ENCODE measurements at places on chromosomes 5 and 9. TPM values are rescaled to one million over a fixed set of nuclear protein-coding genes. Genes with fewer than 3 reads are reported as not detected.

- H3K27ac ChIP-seq, result peak overlapping the region; percentile 46
- no peaks in the 10 kb centered on the region for H3K36me3 ChIP-seq
- no peak overlapping the region for H3K4me3 ChIP-seq
- DNase-seq, result peak; percentile 44
- H3K4me1 ChIP-seq, result peaks cover 9% of the 10 kb centered on the region
- no peaks in the 10 kb centered on the region for H3K27me3 ChIP-seq
Observed at GRCh38 chr9:133506653-133507038, 18.1 kb downstream of the MYMK start.

- H3K27ac ChIP-seq, result no peak overlapping the region
- H3K36me3 ChIP-seq, result no peaks in the 10 kb centered on the region
- no peaks in the 10 kb centered on the region for H3K27me3 ChIP-seq
- no peak overlapping the region for H3K4me3 ChIP-seq
Observed at GRCh38 chr5:179927824-179928223, 20.1 kb upstream of the TBC1D9B start.

DNA sequence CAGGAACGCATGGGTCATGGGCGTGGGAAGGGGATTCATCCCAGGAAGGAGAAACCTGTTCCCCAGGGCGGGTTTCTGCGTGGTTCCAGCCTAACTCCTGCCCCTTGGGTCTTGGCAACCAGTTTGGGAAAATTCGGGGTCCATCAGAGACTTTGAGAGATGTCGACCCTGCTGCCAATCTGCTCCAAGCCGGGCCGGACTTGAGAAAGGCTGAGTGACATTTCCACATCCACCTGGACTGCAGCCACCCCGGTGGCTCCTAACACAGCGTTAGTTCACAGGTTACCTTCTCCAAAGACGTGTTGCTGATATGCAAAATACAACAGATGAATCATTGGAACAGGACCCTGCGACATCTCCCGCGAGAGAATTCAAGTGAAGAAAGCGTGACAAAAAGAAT lies 627.2 kb downstream of the IRX1 start:
- no peak overlapping the region for H3K4me3 ChIP-seq
- H3K27me3 ChIP-seq, result no peaks in the 10 kb centered on the region
- H3K4me1 ChIP-seq, result no peaks in the 10 kb centered on the region

GRCh38 chr5:78007233-78007632 lies 231.1 kb upstream of the TBCA start:
- H3K27ac ChIP-seq, result no peak overlapping the region
- H3K27me3 ChIP-seq, result no peaks in the 10 kb centered on the region
- no peak for DNase-seq
- H3K4me3 ChIP-seq, result no peak overlapping the region
- H3K4me1 ChIP-seq, result peaks cover 3% of the 10 kb centered on the region

DNA sequence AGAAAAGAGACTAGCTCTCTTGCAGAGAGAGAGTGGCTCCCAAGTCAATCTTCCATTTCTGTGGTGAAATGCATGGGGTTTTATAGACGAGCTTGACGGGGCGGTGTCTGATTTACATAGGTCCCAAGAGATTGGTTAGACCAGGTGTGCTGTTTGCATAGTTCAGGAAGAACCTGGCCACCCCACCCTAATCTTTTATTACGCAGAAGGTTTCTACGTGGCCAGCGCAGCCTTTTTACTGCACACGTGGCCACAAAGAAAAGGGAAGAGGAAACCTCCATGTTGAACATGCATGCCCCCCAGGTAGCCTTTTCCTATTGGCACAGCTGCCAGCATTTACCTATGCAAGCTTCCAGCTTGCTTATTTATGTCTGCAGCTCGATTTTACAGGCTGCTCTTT lies 92.1 kb downstream of the CAVIN4 start:
- H3K36me3 ChIP-seq, result no peaks in the 10 kb centered on the region
- no peak overlapping the region for H3K27ac ChIP-seq
- H3K4me3 ChIP-seq, result no peak overlapping the region

- no peak overlapping the region for H3K27ac ChIP-seq
- H3K4me3 ChIP-seq, result no peak overlapping the region
- peaks cover 15% of the 10 kb centered on the region for H3K36me3 ChIP-seq
Observed at GRCh38 chr5:79302454-79302853, 66.5 kb downstream of the JMY start.

DNA sequence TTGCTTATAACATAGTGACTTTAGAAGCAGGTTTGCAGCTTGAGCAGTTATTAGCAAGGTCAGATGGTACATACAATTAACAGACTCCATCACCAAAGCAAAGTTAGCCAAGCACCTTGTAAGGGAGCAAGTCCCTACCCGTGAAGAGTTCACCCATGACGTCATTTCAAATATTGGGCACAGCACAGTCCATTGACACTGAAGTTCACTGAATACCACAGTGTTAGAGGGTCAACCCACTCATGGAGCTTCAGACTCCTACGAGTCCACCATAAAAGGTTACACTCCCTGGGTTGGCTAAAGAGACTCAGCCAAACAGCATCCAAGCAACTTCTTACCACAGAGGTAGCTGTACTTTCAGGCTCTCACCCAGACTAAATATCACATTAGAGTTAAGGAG lies 77.5 kb downstream of the GALNT10 start:
- H3K27ac ChIP-seq, result no peak overlapping the region
- no peaks in the 10 kb centered on the region for H3K36me3 ChIP-seq
- DNase-seq, result no peak
- no peak overlapping the region for H3K4me3 ChIP-seq
- no peaks in the 10 kb centered on the region for H3K27me3 ChIP-seq
- peaks cover 7% of the 10 kb centered on the region for H3K4me1 ChIP-seq

GRCh38 chr5:463952-464351 lies 21.0 kb downstream of the EXOC3 start:
- H3K27ac ChIP-seq, result no peak overlapping the region
- H3K4me3 ChIP-seq, result no peak overlapping the region
- DNase-seq, result no peak
- peaks cover 53% of the 10 kb centered on the region for H3K36me3 ChIP-seq
- no peaks in the 10 kb centered on the region for H3K27me3 ChIP-seq
- H3K4me1 ChIP-seq, result no peaks in the 10 kb centered on the region

- H3K27me3 ChIP-seq, result no peaks in the 10 kb centered on the region
- DNase-seq, result no peak
- no peak overlapping the region for H3K4me3 ChIP-seq
- H3K36me3 ChIP-seq, result no peaks in the 10 kb centered on the region
- no peak overlapping the region for H3K27ac ChIP-seq
Observed at GRCh38 chr9:117783828-117784227, 79.6 kb downstream of the TLR4 start.

DNA sequence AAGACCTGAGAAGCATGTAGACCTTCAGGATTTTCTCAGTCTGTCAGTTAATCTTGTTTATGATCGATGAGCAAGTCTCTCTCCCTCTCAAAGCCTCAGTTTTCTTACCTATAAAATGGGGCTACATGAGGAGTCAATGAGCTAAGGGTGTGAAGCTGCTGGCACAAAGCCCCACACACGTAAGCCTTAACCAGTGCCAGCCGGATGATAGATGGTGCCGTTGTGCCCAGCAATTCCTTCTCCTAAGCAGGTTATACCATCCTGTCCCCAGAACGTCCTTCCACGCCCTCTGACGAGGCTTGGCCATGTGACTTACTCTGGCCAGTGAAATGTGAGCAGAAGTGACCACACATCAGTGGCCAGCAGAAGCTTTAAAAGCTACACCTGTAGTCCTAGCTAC lies 179.0 kb downstream of the C9orf50 start:
- H3K27me3 ChIP-seq, result no peaks in the 10 kb centered on the region
- peaks cover 13% of the 10 kb centered on the region for H3K4me1 ChIP-seq
- no peaks in the 10 kb centered on the region for H3K36me3 ChIP-seq
- H3K27ac ChIP-seq, result no peak overlapping the region
- no peak for DNase-seq
- H3K4me3 ChIP-seq, result no peak overlapping the region

GRCh38 chr5:14598225-14598624 lies 16.6 kb downstream of the OTULINL start:
- H3K4me1 ChIP-seq, result no peaks in the 10 kb centered on the region
- H3K27me3 ChIP-seq, result no peaks in the 10 kb centered on the region
- no peak overlapping the region for H3K4me3 ChIP-seq
- no peak for DNase-seq
- no peak overlapping the region for H3K27ac ChIP-seq

GRCh38 chr9:13674926-13675637 lies 395.6 kb upstream of the MPDZ start:
- H3K27me3 ChIP-seq, result no peaks in the 10 kb centered on the region
- DNase-seq, result no peak
- H3K27ac ChIP-seq, result peak overlapping the region; percentile 12
- no peaks in the 10 kb centered on the region for H3K4me1 ChIP-seq

DNA sequence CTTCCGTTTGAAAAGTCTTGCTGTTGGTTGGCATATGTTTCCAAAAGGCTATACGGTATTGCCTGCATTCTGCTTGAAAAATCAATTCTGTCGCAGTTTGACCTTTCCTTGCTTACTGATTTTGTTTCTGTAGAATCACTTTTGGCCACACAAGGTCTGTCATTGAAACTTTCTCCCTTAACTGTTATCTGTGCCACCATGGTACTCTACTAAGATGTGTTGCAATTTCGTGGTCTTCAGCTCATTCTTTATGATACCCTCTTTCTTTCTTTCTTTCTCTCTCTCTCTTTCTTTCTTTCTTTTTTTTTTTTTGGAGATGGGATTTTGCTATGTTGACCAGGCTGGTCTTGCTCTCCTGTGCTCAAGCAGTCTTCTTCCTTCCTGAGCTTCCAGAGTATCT lies 4.5 kb downstream of the OSTF1 start:
- no peak for DNase-seq
- H3K4me1 ChIP-seq, result peaks cover 42% of the 10 kb centered on the region
- H3K36me3 ChIP-seq, result no peaks in the 10 kb centered on the region
- no peak overlapping the region for H3K27ac ChIP-seq
- no peak overlapping the region for H3K4me3 ChIP-seq
- H3K27me3 ChIP-seq, result no peaks in the 10 kb centered on the region

DNA sequence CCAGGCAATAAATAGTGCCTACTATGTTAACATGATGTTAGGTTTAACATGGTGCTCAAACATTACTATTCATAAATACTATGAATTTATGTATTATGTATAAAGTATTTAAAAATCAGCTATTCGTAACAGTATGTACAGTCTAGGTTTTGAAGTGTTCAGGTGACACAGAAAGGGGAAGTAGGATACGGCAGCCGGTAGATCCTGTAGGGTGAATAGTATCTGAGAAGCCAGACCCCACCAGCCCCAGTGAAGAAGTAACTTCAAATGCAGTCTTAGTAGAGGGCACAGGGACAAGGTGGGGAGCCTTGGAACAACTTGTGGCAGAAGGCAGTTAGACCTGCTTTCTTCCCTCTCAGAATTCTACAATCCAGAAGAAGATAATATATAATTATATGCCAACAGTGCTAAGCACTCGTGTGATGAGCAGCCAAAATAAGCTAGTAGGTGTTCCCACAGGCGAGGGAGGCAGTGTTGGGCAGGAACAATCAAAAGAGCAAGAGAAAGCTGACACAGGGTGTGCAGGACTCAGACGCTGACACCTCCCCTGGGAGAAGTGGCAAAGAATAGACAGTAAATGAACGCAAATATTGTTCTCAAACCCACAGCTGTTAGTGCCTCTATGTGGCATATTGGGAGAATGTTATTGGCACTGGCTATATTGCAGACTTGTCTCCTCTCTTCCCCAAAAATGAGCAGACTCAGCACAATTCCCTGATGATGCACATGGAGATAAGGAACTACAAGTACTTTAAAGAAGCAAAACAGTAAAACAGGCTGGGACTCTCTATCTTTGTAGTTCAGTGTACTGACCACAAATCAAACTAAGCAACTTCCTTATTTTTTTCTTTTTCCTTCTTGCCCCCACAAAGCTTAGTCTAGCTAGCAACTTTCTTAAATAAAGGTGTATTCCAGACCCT lies 4.6 kb downstream of the ZNF367 start:
- no peaks in the 10 kb centered on the region for H3K27me3 ChIP-seq
- H3K36me3 ChIP-seq, result no peaks in the 10 kb centered on the region
- no peak overlapping the region for H3K4me3 ChIP-seq
- no peak overlapping the region for H3K27ac ChIP-seq

DNA sequence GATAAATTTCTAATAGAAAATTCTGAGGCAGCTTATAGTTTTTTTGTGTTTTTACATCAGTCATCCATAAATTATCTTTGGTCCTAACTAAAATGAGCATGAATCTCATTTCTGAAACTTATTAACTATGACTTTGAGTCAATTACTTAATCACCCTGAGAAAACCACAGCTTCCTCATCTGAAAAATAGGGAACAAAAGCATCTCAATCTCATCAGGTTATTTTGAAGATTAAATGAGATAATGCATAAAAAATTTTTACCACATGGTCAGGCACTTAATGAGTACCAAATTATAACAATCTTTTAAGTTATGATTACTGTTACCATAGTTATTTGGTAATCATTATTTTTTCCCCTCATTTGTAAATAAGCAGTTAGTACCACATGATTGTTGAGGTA lies 279.1 kb downstream of the MAST4 start:
- H3K27ac ChIP-seq, result no peak overlapping the region
- no peaks in the 10 kb centered on the region for H3K27me3 ChIP-seq
- H3K36me3 ChIP-seq, result no peaks in the 10 kb centered on the region
- H3K4me1 ChIP-seq, result no peaks in the 10 kb centered on the region
- no peak overlapping the region for H3K4me3 ChIP-seq

GRCh38 chr9:80937645-80938044 lies 751.7 kb downstream of the TLE1 start:
- peak; percentile 53 for DNase-seq
- H3K27ac ChIP-seq, result no peak overlapping the region
- H3K4me1 ChIP-seq, result no peaks in the 10 kb centered on the region
- H3K27me3 ChIP-seq, result no peaks in the 10 kb centered on the region
- H3K4me3 ChIP-seq, result no peak overlapping the region
- no peaks in the 10 kb centered on the region for H3K36me3 ChIP-seq

GRCh38 chr5:90305041-90305720 lies 104.4 kb downstream of the CETN3 start:
- H3K36me3 ChIP-seq, result no peaks in the 10 kb centered on the region
- H3K27me3 ChIP-seq, result no peaks in the 10 kb centered on the region
- H3K4me1 ChIP-seq, result peaks cover 3% of the 10 kb centered on the region
- no peak overlapping the region for H3K4me3 ChIP-seq

- no peaks in the 10 kb centered on the region for H3K27me3 ChIP-seq
- H3K27ac ChIP-seq, result no peak overlapping the region
- no peaks in the 10 kb centered on the region for H3K36me3 ChIP-seq
- no peaks in the 10 kb centered on the region for H3K4me1 ChIP-seq
- no peak for DNase-seq
- no peak overlapping the region for H3K4me3 ChIP-seq
Observed at GRCh38 chr9:20009606-20010005, 220.8 kb upstream of the SLC24A2 start.

DNA sequence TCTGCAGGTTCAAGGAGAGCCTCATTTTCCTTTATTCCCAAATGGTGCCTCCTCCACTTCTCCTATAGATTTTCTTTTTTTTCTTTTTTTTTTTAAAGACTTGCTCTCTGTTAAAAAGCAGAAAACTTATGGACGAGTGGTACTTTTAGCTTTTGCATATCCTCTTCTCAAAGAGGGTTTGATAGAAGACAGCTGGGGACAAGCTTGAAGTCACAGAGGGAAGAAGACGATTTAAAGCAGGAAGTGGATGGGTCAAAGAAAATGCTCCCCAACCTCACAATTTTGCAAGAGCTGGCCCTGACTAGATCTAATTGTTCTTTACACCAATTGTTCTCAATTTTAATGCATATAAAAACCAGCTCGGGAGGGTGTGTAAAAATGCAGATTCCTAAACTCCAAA lies 48.9 kb downstream of the APBA1 start:
- no peak overlapping the region for H3K4me3 ChIP-seq
- H3K4me1 ChIP-seq, result no peaks in the 10 kb centered on the region
- DNase-seq, result peak; percentile 65
- no peaks in the 10 kb centered on the region for H3K36me3 ChIP-seq

TMEM215 gene
- not detected for total RNA-seq

SLC36A3 gene
- not detected for total RNA-seq

WHRN gene
- 6.6 TPM for total RNA-seq

IRX1 gene
- 25.7 TPM for total RNA-seq

FRMD3 gene
- 3.2 TPM for total RNA-seq

ADRB2 gene
- 18.4 TPM for total RNA-seq

SPINK7 gene
- total RNA-seq, result not detected

All from lung (tissue), 17 donors.